ENCODE measurements at places on chromosomes 5 and 9.
A peak's percentile ranks its signal among the peaks of the same experiment; 100 is the strongest.

DNA sequence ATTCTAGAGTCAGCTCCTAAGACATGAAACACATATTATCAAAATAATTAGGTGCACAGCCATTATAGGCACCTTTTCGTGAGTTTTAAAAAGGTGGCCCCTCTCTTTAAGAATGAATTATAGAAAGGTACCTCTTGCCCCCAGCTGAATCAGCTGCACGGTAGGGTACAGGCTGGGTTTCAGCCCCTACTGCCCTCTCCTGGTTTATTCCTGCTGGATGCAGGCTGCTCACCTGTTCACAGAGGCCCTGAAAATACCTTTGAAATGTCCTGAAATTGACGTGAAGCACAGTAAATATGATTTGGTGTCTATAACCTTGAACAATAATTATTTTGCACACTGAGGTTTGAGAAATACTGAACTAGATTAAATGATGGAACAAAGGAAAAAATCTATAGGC, 504.8 kb upstream of the SGCD start:
- peak; percentile 51 for DNase-seq

DNA sequence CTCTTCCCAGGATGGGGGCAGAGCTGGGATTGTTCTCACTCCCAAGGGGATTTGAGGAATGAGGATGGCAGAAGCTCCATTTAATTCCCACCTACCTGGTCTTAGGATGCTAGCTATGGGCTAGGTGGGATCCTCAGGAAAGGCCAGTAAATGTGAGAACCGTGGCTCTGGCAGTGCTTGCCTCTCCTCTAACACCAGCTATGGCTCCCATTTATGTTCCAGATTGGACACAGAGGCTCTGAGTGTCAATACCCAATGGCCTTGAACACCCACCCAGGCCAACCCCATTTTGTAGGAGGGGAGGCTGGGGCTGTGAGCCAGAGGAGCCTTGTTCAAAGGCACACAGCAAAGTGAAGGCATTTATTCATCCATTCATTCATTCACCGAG, 10.2 kb upstream of the DAB2IP start:
- no peak for DNase-seq

DNA sequence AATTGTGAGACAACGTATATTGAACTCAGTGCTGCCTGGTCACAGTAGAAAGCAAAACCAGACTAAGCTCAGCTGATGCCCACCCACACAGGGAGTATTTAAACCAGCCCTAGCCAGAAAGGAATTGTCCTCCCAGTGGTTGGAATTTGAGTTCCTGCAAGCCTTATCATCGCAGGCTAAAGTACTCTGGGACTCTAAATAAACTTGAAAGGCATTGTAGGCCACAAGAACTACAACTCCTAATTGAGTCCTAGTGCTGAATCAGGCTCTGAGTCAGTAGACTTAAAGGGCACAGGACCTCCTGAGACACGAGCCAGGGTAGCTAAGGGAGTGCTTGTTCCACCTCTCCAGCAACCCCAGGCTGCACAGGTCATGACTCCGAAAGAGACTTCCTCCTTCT, 171.4 kb downstream of the MCTP1 start:
- no peak for DNase-seq

GRCh38 chr5:96712100-96712746, 50.0 kb downstream of the CAST start:
- DNase-seq, result no peak

DNA sequence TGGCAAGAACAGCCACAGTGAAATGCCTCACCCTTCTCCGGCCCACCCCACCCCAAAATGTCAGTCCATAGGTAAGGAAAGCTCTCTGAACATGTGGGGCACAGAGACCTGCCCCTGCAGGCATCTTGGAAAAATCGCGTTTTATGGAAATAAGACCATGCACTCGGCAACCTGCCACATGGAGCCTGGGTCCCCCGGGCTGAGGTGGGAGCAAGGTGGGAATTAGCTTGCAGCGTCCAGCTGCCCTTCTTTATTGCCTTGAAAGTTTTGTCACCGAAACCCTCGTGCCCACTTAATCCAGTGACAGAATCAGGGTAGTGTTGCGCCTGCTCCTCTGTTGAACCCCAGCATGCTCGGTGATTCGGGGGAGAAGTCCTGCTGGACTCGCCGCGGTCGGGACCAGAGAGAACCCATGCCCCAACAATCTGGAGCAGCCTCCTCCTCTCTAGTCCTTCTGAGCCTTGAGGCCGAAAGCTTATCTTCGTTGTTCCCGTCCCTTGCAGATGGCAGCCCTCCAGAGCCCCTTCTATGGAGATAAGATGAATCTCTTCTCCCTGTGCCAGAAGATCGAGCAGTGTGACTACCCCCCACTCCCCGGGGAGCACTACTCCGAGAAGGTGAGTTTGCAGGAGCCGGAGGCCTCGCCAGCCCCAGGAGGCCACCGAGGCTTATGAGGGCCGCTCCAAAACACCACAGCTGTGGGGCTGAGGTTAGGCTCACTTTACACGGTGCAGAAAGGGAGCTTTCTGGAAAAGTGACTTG, 67.9 kb downstream of the PSMB7 start:
- no peak for DNase-seq

DNA sequence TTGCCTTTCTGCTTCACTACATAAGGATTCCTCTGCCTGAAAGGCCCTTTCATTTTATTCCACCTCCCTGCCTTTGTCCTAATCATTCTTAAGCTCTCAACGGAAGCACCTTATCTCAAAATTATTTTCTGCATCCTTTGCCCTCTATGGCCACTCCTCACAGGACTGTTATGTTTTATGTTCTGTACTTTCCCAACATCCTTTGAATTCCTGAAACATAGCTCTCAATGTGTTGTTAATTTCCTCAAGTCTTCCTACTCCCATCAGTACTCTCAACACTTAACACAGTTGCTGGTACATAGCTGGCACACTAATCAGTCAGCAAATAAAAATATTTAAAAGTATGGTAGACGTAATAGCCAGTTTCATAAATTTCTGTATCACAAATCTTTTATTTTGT, 193.0 kb downstream of the RFX3 start:
- no peak for DNase-seq

DNA sequence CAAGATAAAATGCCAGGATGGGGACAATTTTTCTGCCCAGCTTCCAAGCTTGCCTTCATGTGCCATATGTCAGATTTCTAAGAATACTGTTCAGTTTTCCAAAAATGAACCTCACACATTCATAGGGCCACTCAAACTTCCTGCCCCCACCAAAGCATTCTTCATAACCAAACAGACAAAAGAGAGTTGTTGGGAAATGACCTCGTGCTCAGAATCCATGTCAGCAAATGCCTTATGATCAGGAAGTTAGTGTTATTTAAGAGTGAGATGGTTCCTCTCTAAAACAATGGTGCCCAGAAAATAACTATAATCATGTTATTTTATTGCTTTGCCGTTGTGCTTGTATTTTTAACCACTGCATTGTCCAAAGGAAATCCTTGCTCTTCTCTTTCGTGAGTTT, 208.2 kb downstream of the ZNF608 start:
- DNase-seq, result no peak

- DNase-seq, result no peak
Measured at GRCh38 chr9:137631345-137632229, 12.8 kb downstream of the EHMT1 start.

- peak; percentile 9 for DNase-seq
Measured at GRCh38 chr5:107668154-107669095, 2.3 kb downstream of the EFNA5 start.

DNA sequence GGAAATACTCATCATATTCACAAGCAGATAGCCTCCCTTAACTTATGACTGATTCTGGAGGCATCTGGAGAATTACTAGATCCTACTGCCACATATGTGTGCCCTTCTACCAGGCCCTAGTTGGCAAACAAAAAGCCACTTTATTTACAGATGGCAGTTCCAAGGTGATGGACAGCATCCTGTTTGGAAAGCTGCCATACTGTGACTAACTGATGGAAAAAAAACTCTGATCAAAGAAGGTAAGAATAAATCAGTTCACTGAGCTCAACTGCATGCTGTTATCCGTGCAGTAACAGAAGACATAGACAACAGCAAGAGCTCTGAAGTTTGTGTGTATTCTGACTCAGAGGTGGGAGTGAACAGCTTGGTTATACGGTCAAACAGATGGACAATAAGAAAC, 279.8 kb upstream of the POU5F2 start:
- DNase-seq, result no peak

GRCh38 chr9:70106571-70106970, 62.9 kb downstream of the MAMDC2 start:
- no peak for DNase-seq

DNA sequence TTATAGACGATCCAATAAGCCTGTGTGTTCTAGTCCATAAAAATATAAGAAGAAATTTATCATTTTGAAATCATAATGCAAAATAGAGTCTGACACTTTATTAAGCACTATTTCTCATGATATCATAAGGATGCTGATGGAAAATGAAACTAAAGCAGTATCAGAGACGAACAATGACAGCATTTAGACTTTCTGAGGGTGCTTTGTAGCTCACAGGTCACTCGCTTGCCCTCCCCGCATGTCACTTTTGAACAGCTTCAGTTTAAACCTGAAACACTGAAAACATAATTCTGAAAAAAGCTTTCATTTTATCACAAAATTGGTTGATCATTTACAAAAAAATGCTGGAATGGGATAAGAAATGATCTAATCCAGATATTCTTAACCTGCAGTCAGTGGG, 247.1 kb downstream of the EBF1 start:
- no peak for DNase-seq

DNA sequence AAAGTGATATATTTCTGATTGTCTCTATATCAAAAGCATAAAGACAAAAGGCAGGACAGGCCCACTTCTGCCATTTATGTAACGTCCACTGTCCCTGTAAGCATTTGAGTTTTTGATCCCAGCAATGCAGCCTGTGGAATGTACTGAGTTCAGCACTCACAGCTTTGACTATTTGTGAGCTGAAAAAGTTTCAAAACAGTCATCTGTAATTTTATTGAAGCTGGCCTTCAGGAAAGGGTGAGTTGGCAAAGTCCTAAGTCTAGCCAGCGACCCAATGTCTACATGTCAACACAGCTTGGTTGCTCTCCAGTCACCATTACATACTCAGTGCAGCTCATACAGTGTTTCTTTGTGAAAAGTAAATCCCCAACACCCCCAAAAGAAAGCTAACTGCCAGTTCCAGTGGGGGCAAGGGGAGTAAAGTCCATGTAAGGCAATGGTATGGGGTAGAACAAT, 9.7 kb downstream of the LIFR start:
- DNase-seq, result no peak

DNA sequence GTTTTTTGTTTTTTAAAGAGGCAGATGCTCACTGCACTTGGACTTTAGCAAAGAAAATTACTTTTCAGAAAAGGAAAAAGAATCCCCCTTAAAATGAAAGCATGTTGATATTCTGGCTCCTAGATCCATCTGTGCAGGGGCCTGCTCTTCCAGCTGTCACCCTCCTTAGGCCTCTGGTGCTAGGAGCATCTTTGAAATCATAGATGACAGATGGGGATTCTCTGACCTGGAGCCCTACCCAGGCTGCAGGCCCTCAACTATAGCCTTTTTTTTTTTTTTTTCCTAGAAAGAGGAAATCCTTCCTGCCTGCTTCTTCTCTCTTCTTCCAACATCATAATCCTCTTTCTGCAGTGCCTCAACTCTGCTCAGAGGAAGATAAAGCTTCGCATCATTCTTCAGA, 16.3 kb upstream of the DCP2 start:
- DNase-seq, result no peak

- no peak for DNase-seq
Measured at GRCh38 chr5:172972552-172972951, 11.0 kb upstream of the ATP6V0E1 start.

DNA sequence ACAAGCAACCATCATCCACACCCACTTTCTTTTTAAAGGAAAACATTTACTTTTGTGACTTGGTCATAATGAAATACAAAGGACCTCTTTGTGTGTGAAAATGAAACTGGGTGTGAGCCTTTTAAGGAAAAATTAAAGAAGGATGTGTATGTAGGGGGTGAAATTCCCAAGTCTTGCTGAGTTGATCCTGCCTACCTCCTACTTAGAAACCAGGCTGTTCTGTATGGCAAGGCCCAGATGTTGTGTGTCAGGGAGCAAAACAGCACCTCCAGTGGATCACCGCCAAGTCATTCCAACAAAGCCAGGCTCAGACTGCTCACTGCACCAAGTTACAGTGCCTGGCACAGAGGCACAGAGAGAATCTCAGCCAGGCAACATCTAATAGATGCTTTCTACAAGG, 198.5 kb upstream of the FBN2 start:
- DNase-seq, result no peak

- peak; percentile 73 for DNase-seq
Measured at GRCh38 chr5:168291964-168292785, 730 bp downstream of the WWC1 start.

DNA sequence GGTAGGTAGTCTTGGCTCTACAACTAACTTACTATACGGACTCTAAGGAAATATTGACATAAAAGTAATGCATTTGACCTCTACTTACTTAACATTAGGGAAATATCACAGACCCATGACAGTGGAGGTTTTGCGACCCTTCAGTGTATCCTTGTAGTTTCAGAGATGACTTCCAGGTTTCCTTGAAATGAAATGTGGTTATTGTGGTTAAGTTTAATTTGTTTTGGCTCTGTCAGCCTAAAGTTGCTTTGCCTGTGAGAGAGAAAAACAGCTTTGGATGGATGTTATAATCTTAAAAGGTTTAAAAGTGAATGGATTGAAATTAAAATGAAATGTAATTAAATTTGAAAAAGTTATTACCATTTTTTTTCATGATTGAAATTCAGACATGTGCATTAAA, 42.9 kb downstream of the LRRTM2 start:
- DNase-seq, result no peak

GRCh38 chr5:157447201-157447637, 12.8 kb upstream of the NIPAL4 start:
- DNase-seq, result peak; percentile 63

- DNase-seq, result no peak
Measured at GRCh38 chr9:114386886-114387679, 699 bp downstream of the AKNA start.

- DNase-seq, result no peak
Measured at GRCh38 chr9:113898151-113898550, 22.0 kb downstream of the ZNF618 start.

GRCh38 chr5:138458384-138458783, 6.9 kb upstream of the EGR1 start:
- DNase-seq, result no peak

DNA sequence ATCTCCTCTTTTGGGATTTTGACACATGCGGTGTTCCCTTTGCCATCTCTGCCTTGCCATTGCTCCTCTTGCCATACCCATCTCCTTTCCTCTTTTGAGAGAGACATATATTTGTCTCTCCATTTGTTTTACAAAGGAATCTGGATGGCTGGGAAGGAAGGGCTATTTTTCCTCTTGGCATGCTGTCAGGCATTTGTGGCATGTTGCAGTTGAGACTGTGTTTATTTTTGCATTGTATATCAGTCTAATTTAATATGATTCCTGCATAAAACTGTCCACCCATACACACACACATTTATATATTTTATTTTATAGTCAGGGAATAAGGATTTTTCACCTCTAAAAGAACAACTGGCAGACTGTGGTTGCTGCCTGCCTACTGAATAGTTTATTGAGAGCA, 1105.8 kb upstream of the SEMA6A start:
- DNase-seq, result no peak

DNA sequence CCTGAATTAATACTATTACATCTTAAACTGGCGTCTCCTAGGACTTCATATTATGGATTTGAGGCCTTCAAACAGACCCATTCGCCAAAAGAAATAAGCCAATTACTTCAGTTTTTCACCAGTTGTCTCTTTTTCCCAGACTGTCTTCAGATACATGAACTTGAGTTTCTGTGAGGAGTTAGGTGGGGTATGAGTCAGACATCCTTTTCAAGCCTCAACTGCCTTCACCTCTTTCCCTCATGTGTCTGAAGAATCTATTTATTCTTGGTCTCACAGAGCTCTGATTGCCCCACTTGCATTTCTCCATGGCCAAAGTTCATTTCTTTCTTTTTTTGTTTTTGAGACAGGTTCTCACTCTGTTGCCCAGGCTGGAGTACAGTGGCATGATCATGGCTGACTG, 12.5 kb downstream of the WNT8A start:
- DNase-seq, result no peak
